ENCODE measurements at places on chromosomes 6 and 20.

GRCh38 chr20:34557936-34558319, 590 bp upstream of the MAP1LC3A start:
- no peak for DNase-seq

DNA sequence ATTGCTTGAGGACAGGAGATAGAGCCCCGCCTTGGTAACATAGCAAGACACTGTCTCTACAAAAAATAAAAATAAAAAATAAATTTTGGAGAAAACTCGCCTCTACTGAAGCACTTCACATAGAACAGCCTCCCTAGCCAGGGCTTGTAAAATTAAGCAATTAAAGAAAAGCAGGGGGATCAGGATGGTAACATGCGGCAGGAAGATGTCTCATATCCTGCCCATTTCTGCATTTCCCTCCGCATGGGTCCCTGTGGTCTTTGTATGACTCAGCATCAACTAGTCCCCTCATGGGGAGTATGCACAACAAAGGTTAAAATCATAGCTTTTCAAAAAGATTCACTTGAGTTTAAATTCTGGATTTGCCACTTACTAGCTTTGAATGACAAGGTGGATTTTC, 379.0 kb downstream of the EPHA7 start:
- DNase-seq = no peak

DNA sequence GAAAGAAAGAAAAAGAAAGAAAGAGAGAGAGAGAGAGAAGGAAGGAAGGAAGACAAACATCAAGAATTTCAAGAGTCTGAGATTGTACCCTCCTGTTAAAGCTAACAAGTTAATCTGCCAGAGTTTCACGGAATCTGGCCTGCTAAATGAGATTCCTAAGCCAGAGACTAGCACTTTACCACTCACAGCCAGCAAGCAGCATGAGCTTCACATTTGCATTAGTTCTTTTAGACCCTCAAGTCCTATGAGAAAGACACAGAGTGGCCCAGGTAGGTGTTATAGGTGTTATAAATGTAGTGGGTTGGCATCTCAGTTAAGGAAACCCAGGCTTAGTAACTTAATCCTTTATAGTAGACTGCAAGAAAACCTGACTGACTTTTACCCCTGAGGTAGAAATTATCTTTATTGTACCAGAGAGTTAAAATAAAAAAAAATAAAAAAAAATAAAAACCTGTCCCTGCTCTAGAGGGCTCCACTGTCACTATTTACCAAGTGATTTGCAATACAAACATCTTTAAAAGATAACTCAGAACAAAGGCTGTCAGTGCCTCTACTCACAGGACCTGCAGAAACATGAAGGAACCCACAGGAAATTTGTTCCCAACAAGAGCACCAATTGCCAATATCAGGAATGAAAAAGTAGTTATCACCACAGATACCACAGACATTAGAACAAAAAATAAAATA, 9.7 kb upstream of the IBTK start:
- DNase-seq = no peak

- DNase-seq = no peak
Observed at GRCh38 chr20:11682285-11682684, 235.4 kb upstream of the BTBD3 start.

DNA sequence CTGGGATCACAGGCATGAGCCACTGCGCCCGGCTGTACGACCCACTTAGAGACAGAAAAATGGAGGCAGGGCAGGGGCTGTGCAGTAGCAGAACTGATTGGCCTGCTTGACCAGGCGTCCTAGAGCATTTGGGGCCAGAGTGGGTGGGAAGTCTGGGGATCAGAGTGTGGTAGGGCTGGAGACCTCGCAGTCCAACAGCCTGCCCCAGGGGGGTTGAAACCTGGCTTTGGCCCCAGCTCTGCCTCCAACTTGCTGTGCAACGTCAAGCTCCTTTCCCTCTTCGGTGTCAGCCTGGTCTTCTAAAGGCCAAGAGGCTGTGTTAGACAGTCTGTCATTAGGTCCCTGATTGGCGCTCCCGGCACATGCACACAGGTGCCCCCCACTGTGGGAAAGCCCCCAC, 15.3 kb upstream of the SPDEF start:
- DNase-seq = no peak

DNA sequence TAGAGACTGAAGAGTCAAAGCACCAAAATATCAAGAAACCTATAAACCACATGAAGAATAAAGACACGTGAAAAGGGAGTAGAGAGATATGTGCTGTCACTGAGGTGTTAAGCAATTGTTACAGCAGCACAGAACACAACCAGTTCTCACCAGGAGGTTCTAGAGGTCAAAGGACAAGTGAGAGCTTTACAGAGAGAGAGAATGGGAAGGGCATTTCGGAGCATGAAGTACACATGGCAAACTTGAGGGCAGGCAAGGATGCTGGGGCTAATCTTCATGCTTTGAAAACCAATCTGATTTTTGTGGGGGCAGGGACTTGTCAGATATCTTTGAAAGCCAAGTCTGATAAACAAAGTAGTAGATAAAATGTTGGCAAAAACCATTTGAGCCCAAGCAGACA, 142.3 kb upstream of the NRSN1 start:
- DNase-seq = no peak

GRCh38 chr6:139175389-139175948, 40.6 kb downstream of the HECA start:
- no peak for DNase-seq

- no peak for DNase-seq
Observed at GRCh38 chr6:128516514-128516898, 3.9 kb downstream of the PTPRK start.

DNA sequence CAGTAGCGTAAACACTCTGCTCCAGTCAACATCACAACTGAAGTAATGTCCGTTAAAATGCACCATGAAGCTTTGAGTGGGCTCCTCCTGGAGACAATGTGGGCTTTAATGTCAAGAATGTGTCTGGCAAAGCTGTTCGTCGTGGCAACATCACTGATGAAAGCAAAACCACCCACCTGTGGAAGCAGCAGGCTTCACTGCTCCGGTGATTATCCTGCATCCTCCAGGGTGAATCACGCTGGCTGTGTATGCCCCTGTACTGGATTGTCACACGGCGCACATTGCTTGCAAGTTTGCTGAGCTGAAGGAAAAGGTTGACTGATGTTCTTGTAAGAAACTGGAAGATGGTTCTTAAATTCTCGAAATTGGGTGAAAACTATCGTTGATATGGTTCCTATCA, 128.5 kb downstream of the MOXD1 start:
- no peak for DNase-seq

- DNase-seq = no peak
Observed at GRCh38 chr6:170057034-170057734, 233.7 kb downstream of the DLL1 start.

DNA sequence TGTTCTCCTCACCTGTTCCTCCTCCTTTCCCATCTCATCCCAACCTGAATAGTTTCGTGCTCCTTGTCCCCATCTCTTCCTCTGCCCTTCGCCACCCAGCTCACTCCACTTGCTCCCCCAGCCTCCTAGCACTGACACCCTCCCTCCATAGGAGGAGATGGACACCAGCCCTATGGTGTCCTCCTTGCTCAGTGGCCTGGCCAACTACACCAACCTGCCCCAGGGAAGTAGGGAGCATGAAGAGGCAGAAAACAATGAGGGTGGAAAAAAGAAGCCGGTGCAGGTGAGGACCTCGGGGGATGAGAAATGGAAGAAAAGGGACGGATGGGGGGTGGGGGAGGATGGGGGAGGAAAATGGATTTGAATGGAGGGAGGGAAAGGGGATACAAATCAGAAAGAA, 6.2 kb downstream of the SLC12A5 start:
- DNase-seq = no peak

DNA sequence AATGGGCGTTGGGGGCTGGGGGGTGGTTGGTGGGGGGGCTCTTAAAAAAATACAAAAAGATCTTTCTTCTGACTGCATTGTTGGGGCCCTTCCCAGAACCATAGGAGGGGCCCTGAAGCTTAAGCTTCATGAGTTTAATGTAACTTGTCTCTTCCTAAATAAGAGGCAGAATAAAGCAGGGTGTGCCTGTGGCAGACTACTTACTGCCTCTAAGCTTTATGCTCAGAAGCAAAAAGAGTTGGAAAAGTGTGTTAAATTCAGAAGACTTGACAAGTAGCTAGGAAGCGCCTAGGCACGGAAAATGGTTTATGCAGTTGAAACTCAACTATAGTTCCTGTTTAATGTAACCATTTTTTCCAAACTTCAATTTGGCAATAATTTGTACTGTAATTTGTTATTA, 44.5 kb downstream of the TIAM2 start:
- no peak for DNase-seq

DNA sequence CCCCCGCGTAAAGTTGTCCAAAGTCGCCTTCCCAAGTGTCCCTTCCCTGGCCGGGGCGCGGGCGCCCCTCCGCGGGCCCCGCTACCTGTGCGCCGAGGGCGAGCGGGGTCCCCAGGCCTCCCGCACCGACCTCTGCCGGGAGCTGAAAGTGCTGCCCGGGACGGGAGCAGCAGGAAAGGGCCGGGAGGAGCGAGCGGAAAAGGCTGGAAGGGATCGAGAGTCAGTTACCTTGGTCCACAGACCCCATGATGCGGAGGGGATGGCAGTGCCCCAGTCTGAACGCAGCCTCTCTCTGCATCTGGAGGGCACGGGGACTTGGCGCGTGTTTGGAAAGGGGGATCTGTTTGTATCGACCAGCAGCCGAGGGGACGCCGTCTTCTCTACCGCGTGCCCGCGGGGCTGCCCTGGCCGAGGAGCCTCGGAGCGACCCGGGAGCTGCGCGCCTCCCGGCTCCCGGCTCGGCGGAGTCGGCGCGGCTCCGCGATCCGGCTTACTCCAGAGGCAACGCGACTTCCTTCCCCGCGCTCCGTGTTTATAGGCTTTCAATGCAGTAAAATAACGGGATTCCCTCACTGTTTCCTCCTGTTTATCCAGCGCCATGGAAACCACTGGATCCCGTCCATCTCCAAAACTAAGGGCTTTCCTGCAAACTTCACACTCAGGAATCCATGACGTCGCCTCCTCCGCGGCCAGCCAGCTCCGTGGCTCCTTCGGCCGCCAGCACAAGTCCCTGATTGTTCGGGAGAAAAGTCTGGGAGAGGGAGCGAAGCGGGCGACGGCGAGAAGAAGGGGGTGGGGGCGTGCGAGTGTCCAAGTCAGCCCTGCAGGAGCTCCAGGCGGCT, 20.0 kb upstream of the NFATC2 start:
- DNase-seq = no peak

- DNase-seq = no peak
Observed at GRCh38 chr20:37314099-37314498, 24.6 kb downstream of the MANBAL start.

DNA sequence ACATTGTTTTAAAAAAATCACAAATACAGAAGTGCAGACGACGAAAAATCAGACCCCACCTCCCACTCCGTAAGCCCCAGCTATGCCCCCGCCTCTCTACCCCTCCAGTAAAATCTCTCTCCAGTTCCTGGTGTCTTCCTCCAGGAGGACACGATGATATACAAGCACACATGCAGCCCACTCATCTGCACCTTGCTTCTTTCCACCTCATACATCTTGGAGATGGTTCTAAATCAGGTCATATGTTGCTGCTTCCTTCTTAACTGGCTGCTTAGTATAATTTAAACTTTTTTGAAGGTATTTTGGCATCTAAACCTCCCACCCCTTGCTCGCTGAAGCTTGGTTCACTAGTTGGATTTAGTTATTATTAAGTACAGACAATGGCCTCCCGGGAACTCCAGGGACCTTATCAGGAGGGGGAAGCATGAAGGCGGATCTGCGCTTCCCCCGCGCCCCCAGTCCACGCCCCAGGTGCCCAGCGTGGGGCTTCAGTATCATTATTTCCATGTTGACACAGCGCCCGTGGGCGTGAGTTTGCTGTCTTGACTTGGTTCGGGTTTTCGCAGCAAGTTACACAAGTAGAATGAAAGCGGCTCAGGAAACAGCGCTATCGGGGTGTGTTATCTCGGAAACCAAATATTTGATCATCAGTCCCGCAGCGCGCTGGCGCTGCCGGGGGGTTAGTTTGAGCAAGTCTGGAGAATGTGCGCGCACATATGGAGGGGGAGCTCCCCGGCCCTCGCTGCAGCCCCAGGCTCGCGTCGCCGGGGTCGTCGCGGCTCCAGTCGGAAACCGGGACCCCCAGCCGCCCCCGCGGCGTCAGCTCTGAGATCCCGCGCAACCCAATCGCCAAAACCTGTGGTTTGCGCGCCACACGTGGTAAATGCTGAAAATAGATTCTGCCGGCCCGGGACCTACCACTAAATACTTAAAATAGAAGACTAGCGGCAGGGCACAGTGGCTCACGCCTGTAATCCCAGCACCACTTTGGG, 2.3 kb downstream of the BMP7 start:
- DNase-seq = no peak

DNA sequence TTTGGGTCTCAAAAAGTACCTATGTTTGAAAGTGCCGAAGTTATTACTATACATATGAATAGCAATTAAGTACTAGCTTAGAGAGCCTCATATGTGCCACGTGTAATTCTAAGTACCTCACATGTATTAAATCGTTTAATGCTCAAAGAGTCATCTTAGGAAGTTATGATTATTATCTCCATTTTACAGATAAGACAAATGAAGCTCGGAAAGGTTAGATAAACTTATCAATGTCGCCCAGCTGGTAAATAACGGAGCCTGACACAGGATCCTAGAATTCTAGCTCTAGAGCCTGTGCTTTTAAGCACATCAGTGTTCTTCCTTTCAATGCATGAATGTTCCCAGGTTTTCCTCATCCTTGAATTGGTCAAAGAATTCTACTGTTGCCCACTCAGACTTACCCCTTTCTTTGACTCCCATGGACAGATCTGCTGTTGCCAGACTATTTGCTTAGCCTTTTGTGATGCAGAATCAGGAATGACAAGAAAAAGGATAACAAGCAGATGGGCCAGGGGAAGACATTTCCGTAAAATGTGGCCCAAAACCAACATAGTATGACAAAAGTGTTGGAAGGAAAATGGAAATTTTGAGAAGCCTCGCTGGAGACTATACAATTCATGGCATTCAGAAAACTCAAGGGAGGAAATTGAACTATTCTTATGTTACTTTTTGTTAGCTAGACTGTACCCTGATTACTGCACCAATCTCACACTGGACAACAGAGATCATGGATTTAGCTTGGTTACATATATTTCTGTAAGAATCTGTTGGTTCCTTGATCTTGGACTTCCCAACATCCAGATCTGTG, 237.1 kb upstream of the CITED2 start:
- no peak for DNase-seq

DNA sequence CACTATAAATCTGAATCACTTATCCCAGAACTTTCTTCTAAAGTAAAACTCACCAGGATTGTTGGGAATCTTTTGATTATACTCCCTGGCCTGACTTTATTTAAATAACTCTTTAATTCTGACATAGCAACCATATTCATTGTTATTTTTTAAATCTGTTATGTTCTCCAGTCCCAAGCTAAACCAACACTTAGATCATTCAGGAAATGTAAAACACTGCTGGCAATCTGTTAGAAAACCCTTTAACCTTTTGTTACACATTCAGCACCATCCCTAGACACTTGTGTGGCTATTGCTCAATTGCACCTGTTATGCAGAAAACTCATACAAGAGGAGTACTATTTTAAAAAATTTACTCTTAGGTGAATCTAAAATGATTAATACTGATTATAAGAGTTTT, 101.8 kb upstream of the NHSL1 start:
- no peak for DNase-seq

GRCh38 chr6:3795836-3796718, 44.6 kb upstream of the PXDC1 start:
- no peak for DNase-seq

All from naive thymus-derived CD4-positive, alpha-beta T cell (primary cell).